ENCODE measurements at places on chromosomes 2 and 18. TPM values are rescaled to one million over a fixed set of nuclear protein-coding genes. Genes with fewer than 3 reads are reported as not detected.

DNA sequence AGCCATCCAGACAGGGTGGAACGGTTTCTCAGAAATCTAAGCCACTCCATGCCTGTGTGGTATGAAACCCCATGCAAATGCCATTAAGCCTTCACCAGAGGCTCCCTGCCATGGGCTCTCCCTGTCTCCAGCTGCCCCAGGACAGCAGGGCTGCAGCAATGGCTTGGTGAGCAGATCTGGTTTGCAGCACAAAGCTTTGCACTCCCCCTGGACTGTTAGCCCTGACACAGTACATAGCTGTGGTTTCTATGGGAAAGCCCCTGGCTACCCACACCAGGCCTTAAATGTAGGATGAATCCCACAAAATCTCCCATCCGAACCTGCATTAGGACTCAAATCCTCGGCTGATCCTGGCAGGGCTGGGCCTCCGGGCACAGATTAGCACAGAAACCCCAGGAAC is 291.6 kb downstream of the TNS1 start:
- H3K27me3 ChIP-seq, result peaks cover 5% of the 10 kb centered on the region

GRCh38 chr2:167534443-167534842 is 646.2 kb downstream of the XIRP2 start:
- no peaks in the 10 kb centered on the region for H3K27me3 ChIP-seq
- no peak for DNase-seq
- no peaks in the 10 kb centered on the region for H3K4me1 ChIP-seq
- H3K27ac ChIP-seq, result no peak overlapping the region
- no peaks in the 10 kb centered on the region for H3K36me3 ChIP-seq
- no peak overlapping the region for H3K4me3 ChIP-seq

DNA sequence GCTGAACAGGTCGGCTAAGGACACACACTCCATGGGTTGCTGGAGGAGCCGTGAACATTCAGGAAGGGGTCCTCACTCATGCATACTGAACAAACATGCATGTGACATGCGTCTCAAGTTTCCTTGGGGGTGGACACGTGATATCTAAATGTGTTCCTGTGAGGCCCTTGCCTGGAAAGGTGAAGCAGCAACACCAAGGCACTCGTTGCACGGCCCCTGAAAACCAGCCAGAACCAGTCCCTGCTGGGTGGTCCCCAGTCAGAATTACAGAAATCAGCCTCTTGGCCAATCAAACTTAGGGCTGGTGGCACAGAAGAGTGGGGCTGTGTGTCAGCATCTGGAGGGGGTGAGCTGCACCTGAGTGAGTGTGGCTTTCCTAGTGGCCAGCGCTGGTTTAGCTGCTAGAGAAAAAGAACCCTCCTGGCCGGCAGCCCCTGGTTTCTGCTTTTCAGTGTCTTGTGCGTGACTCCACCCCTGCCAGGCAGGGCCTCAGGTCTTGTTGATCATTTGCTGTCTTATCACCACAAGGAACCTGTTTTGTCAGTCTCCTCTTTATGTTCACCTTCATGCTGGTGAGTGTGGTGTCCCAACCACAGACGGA is 3.2 kb upstream of the AQP12B start:
- DNase-seq, result no peak
- H3K36me3 ChIP-seq, result no peaks in the 10 kb centered on the region
- no peak overlapping the region for H3K4me3 ChIP-seq

DNA sequence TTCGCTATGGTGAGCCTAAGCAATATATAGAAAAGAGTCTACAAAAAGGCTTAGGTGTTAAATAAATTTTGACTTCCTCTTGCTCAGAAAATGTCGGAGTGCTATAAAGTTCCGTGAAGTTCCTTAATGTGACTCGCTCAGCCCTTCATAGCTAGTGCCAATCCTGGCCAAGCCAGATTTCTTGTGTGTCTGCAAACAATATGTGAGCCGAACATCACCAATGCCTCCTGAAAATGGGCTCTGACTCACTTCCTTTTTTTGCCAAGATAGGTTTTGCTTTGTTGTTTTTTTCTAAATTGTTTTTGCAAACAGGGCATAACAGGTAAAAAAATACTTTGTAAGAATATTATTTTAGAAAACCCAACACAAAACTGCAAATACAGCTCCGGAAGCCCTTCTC is 26.1 kb downstream of the CDC42EP3 start:
- H3K27ac ChIP-seq, result no peak overlapping the region
- H3K27me3 ChIP-seq, result no peaks in the 10 kb centered on the region
- peaks cover 33% of the 10 kb centered on the region for H3K36me3 ChIP-seq
- peak; percentile 33 for DNase-seq

- H3K27ac ChIP-seq, result no peak overlapping the region
- no peak overlapping the region for H3K4me3 ChIP-seq
- DNase-seq, result no peak
- H3K36me3 ChIP-seq, result no peaks in the 10 kb centered on the region
Measured at GRCh38 chr2:240988146-240988545, 10.3 kb upstream of the SNED1 start.

DNA sequence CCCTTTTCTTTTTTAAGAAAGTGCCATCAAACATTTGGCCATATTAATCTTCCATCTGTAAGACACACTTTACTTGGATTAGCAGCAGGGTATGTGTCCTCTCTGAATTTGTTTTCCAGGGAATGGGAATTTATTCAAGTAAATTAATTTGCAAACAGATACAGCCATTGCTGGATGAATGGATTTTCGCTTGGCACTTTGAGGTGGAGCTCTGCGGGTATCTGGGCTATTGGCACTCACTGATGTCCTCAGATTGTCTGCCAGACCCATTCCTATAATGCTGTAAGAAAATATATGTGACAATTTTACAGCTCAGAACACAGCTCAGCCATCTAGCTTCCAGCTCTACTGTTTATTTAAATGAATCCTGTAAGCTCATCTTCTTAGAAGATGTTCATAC is 201.2 kb upstream of the CDH20 start:
- H3K27me3 ChIP-seq, result no peaks in the 10 kb centered on the region
- no peak overlapping the region for H3K4me3 ChIP-seq
- DNase-seq, result no peak

DNA sequence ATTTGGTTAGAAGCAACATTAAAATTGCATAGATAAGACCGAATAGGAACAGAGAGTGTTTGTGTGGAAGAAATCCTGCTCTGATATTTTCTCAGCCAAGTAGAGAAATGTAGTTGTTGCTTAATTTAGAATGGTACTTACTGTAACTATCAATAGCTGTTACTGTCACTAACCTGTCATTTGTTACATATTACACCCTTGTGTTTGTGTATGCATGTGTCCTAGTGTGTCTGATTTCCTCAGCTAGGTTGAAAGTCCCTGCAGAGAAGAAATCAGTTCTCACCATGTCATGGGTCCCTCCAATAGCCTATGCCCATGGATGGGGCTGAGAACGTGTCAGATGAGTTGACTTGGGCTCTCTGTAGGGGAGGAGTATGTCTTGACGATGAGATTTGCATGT is 94.4 kb downstream of the SPTBN1 start:
- peak overlapping the region; percentile 87 for H3K27ac ChIP-seq
- H3K36me3 ChIP-seq, result no peaks in the 10 kb centered on the region
- DNase-seq, result no peak
- peaks cover 40% of the 10 kb centered on the region for H3K4me1 ChIP-seq

Gene UGT1A7
- not detected for total RNA-seq

Gene CFAP65
- total RNA-seq, result 0.07 TPM

All from cardiac muscle cell (in vitro differentiated cells and primary cell).